ENCODE measurements at places on chromosomes 11 and 22.

GRCh38 chr11:115959081-115959486 lies 454.9 kb upstream of the CADM1 start:
- DNase-seq = no peak

DNA sequence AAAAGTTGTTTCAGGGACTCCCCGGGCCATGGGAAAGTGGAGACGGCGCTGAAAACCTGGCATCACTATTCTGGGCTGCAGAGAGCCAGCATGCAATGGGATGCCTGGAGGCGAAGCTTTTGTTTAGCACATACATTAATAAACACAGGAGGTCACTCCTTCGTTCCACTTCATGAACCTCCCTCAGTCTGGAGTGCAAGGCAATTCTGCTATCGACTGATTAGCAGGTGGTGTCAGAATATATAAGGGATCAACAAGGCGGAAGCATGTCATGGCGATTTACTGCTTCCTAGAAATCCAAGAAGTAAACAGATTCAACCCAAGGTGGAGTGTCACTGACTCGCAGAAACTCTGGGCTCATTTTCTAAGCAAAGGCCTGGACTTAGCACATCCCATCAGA lies 45.4 kb upstream of the MN1 start:
- DNase-seq = no peak

DNA sequence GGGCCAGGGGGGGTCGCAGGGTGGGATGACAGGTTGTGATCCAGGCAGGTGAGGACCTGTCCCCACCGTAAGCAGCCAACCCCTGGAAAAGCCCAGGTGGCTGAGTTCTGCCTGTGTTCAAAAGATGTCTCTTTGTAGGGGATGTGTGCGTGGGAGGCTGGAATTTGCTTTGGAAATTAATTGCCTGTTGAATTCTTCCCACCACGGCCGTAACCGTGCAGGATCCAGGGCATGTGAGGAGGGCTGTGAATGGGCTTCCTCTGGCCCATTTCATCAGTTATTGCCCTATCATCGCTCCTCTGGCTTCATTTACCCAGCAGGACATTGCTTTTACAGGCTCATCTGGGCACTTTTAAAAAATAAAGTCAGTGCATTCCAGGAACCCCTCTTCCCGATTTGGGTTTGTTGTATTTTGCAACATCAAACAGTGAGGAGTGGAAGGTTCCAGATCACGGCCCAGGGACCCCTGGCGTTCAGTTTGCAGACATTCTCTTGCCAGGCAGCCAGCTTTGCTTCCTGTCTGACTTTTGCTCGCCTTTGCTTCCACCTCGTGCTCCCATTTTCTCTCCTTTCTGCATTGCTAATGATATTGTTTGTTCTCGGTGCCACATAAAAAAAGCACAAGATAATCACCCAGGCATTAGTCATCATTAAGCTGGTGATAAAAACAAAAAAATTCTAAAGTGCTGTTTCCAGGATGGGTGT lies 1306.6 kb downstream of the BRD1 start:
- DNase-seq = no peak

GRCh38 chr11:108713076-108713790 lies 48.4 kb downstream of the DDX10 start:
- DNase-seq = no peak

DNA sequence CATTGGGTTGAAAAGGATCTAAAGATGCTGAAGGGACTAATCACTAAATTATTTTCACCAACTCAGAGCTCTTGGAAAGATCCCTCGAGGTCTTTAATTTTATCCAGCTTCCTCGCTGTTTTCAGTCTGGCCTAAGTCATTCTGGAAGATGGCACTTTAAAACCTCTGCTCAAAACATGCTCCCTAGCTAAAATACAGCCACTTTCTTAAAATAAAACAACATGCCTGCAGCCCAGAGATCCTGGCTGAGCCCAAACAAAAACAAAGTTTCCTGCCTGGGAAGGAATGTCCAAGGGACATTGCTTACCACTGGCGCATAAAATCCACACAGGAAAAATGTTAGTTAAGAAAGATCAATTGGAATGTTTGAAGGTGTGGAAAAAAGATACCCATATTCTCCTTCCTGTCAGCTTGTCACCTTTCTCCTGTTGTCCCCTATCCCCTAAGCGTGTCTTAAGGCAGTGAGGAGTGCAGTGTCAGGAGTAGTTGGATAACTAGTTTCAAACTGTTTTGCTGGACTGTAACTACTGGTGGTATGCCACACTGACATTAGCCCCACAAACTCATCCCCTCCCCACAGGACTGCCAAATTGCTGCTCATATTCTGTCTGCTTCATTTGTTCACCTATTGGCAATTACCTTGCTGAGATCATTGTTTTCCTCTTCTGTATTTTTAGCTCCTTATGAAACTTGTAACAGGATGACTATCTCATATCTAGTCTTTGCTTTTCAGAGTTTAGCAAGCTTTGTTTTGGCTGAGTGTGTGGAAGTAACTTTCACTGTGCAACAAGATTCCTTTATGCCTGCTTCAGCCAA lies 108.3 kb upstream of the SESN3 start:
- DNase-seq = no peak

DNA sequence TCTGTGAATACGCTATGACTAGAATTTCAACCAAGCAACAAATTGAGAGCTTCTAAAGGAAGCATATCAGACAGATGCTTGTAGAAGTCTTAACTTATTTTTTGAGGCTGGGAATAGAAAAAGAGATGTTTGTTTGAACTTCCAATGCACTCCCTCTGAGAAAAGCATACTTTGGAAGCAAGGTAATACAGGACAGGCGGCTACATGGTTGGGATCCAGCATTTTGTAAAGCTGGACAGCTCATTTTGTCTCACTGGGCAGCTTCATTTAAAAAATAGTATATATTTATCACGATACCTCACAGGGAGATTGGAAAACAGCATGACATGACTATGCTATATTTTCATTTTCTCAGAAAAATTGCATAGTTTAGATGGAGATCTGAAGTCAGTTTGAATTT lies 821.3 kb upstream of the API5 start:
- DNase-seq = no peak

GRCh38 chr11:14327116-14327515 lies 31.9 kb downstream of the RRAS2 start:
- DNase-seq = no peak

All from activated T-cell treated with anti-CD3 and anti-CD28 coated beads, Interleukin-2, amount 50 U/mL, for 4 hours (primary cell).